Right ventricle myocardium inferior (tissue), 1 donor: ENCODE measurements at places on chromosomes 2 and 18. TPM values are rescaled to one million over a fixed set of nuclear protein-coding genes. Genes with fewer than 3 reads are reported as not detected.
A peak's percentile ranks its signal among the peaks of the same experiment; 100 is the strongest.

KCNG3 gene
- total RNA-seq: not detected

AQP12B gene
- not detected for total RNA-seq

DNA sequence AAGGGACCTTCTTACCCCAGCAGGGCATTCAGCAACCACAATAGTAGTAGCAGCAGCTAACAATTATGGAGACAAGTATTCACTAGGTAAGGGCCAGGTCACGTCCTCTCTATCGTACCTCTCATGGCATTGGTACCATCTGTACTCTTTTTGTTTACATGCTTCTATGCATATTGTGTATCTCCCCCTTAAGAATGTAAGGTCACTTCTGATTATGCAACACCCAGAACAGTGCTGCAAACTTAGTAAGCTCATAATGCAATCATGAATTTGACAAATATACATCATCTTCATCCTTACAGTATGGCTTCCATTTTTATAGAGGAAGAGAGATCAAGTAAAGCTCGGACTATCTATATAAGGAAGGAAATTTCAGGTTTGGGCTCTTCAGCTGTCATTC, 46.1 kb downstream of the SPRED2 start:
- no peak for DNase-seq

GRCh38 chr18:79790996-79791972, 6.5 kb upstream of the KCNG2 start:
- DNase-seq: peak; percentile 87

- DNase-seq: no peak
These were observed 200.8 kb downstream of the PLCL1 start for GRCh38 chr2:198004921-198005829.

LINC00305 gene
- total RNA-seq: not detected

DNA sequence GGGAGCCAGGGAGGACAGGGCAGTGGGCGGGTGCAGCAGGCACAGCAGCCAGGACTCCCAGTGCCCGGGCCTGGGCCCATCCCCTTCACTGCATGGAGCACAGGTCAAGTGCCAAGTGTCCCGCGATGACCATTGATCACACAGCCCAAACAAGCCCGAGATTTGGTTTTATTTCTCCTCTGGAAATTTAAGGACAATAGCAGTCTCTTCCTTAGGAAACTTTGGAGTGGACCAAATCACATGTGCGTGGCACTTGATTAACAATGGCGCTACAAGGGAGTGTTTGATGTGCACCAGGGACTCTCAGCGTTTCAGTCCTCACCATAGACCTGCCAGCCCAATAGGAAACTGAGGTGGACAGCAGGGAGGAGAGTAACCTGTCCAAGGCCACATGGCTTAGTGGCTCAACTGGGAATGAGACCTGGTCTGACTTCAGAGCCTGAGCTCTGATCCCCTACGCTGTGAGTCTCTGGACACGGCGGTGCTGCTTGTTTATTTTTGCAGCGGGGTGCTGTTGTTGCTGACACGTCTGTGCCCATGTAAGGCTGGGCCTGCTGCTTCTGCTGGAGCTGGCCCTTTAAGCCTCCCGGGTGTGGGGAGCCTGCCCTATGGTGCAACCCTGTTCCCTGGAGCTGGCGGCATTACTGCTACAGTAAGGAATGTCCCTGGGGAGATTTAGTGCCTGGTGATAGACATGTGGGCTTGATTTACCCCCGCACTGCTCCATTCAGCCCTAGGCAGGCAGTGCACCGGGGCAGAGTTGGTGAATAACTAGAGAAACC, 194.2 kb downstream of the INHBB start:
- DNase-seq: peak; percentile 80

SLC9A4 gene
- total RNA-seq: not detected

GRCh38 chr2:233792720-233793119, 14.6 kb downstream of the MROH2A start:
- no peak for DNase-seq
